Stimulated activated CD8-positive, alpha-beta memory T cell treated with anti-CD3 and anti-CD28 coated beads, Interleukin-4, amount 100 ng/mL, for 1 hour (primary cell): ENCODE measurements at places on chromosomes 6 and 20.

DNA sequence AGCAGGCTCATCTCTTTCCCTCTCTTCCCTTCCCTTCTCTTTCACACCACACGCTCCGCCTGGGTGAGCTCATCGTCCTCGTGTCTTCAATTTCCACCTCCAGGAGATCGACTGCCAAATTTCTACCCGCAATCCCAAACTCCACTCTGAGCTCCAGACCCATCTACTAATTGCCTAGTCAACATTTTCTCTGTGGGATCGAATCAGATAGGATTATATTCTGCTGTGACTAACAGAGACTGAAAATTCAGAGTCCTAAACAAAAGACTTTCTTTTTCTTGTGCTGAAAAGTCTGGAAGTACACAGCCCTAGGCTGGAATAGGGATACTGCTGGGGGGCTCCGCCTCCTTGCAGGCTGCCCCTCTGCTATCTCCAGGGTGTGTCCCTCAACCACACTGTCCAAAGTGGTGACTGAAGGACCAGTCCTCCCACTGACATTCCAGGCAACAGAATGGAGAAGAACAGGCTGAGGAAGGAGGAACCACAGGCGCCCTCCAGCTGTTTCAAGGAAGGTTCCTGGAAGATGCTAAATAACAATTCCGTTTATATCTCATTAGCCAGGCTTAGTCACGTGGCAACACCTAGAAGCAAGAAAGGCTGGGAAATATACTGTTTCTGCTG is 5.0 kb upstream of the HSPA12B start:
- DNase-seq, result no peak

DNA sequence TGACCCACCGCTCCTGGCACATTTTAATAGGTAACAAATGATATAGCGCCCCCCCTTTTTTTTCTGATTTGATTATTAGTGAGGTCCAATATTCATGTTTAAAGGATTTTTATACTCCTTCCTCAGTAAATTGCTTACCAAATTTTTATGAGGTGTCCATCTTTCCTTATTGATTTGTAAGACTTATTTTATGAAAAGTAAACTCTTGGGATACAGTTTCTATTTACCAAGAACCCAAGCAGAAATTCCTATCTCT is 25.1 kb downstream of the TRIM27 start:
- DNase-seq, result no peak

DNA sequence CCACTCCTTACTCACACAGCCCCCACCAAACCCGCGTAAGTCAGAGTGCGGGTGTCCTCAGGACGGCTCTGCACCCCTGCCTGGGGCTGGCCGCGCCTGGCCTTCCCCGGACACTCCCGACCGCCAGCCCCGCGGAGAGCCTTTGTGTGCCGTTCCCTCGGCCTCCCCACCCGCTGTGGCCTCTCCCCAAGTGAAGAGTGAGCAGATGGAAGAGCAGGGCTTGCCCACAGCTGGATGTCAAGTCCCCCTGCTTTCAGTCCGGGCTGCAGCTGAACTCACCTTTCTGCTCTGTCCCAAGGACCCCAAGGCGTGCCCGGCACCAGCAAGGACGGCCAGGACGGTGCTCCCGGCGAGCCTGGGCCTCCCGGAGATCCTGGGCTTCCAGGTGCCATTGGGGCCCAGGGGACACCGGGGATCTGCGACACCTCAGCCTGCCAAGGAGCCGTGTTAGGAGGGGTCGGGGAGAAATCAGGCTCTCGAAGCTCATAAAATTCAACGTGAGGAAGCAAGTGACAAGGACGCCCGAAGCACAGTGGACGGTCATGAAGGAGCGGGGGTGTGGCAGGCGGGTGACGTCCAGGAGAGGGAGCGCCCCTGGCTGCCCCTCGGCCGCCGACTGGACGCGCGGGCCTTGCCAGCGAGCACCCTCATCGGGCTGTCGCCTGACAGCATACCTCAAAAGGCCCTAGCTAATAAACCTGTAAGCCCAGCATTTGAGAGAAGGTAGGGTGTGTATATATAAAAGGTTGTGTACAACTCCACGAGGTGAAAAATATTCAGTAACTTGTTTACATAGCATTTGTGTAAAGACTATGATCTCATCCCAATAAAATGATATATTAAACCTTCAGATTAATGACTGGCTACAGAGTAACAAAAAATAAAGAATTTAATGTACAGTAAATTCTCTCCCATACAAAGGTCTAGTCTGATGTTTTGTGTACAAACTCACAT is 21.1 kb downstream of the TCFL5 start:
- no peak for DNase-seq

DNA sequence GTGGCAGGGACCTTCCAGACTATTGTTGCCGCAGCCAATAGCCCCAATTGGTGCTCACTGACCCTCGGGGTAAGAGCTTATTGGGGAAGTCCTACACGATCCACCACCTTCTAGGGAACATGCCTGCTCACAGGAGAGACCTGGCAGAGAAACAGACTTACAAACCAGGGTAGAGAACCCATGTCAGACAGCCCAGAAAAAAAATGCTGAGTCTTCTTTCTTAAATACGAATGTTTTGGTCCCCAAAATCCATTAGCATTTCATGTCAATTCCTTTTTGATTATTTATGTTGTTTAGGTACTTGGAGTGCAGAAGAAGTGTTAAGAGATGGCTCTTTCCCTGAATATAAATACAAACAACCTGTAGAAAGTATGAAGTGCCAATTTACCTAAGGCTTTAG is 84.9 kb upstream of the PDE10A start:
- DNase-seq, result no peak

DNA sequence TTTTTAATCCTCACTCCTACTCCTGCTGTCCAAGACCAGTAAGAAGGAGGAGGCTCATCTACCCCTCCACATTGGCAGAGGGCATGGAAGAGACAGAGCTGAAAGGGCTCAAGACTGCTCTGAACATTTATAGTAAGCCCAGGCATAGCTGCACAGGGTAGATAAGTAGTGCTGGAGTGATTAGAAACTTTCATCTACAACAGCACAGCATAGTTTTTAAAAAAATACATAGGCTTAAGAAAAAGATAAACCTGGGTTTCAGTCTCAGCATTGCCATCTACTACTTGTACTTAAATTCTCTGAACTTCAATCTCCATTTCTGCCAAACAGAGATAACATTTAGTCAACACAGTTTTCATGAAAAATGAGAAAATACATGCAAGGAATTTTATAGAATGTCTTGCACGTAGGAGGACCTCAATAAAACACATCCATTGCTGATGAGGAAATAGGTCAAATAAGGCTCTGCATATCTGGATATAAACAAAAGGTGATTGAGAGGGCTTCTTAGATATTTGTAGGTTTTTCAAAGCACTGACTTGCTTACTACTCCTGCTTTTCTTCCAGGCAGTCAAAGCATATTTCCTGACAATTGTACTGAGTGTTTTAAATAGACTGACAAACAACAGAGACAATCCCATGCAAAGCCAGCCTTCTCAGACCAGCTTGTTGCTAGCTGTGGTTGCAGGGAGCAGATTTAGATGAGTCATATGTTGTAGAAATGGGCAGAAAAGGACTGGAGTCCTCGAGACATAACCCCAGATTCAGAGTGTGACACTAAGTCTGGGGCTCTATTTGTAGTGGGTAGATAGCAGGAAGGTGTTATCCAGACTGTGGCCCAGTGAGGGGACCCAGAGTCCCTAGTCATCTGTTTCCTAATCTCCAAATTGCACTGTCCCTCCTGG is 107.4 kb upstream of the TAB2 start:
- DNase-seq, result no peak

GRCh38 chr6:102493485-102493884 is 1100.0 kb downstream of the GRIK2 start:
- DNase-seq, result no peak

- no peak for DNase-seq
Measured at GRCh38 chr6:165647041-165647440, 16.0 kb downstream of the PDE10A start.
